ENCODE measurements at places on chromosomes 4 and X.

- DNase-seq: peak; percentile 22
Measured at GRCh38 chrX:20267931-20268701, 1.4 kb upstream of the RPS6KA3 start.

GRCh38 chr4:121517241-121517640 is 136.4 kb upstream of the QRFPR start:
- DNase-seq: no peak

DNA sequence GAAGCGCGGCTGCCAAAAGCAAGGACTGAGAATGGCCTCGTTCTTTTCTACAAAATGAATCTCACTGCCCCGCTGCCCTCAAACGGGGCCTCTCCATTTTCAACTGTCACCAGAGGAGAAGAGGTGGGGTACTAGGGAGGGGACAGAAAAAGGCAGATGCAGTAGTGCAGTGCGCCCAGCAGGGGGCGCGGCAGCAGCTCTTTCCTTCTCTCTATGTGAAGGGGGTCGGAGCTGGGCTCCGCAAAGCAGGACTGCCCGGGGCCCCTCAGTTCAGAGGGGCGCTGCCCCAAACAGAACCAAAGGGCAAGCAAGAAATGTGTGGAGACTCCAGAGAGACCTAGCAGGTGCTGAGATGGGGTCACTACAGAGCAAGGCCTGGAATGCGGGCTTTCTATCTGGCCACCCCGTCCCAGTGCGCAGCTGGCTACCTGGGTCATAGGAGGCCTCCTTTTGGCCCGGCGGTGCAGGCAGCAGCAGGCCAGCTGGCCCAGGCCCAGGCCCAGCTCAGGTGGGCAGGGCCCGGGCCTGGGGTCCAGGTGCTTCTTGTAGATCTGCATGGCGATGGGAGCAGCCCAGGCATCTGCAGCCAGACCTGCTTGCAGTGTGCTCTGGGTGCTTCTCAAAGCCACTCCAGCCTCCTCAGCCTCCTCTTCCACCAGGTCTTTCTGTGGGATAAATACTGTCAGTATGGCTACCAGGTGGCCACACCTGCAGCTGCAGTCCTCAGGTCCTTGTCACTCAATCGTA is 5.9 kb downstream of the IRAK1 start:
- peak; percentile 47 for DNase-seq

GRCh38 chr4:8013976-8014726 is 74.5 kb upstream of the AFAP1 start:
- DNase-seq: no peak

GRCh38 chr4:88752754-88753153 is 55.1 kb upstream of the NAP1L5 start:
- DNase-seq: no peak

- DNase-seq: no peak
Measured at GRCh38 chrX:154138857-154139256, 5.2 kb upstream of the OPN1LW start.

DNA sequence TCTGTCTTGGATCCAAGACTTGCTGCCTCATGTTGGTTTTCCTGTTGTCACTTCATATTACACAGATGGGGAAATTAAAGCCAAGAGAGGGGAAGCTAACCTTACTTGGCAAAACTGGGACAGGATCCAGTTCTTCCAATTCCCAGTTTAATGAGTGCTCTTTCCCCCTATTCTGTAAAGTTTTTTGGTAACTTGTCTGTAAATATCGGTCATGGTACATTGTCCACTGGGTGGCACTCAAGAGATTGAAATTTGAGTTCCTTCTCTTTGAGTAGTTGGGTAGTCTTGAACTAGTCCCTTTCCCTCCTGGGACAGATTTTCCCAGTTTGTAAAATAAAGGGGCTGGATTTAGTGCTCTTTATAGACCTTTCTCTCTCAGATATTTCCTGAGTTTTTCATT is 12.4 kb upstream of the EOLA2 start:
- DNase-seq: no peak

GRCh38 chr4:44558031-44558605 is 93.3 kb downstream of the YIPF7 start:
- DNase-seq: no peak

DNA sequence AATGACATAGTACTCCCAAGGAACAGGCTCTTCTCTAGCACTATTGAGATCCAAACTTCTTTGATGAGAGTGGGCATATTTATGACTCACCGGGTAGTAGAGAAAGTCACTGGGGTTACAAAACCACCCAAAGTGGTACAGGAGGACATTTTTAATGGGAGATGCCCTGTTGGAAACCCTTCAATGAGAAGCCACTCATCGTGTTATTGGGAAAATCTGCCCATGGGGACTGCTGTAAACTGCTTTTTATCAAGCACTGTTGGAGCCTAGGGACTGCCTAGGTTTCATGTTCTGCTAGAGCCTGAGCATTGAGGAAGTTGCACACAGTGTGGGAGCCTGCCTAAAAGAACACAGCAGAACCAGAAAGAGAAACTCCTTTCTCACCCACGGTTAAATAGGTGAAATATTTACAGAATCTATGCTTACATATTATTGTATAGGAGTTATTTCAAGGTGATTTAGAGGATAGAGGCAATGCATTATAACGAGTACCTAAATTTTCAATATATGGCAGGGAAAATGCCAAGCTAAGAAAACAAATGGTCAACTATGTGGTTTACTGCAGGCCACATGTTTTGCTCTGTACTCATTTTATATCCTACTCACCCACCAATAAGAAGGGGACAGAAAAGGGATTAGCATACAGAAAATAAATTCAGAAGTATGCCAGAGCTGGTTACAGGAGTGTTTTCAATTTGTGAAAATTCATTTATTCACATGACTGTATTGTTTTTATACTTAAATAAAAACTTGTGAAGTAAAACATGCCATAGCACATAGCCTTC is 559.1 kb downstream of the FSTL5 start:
- DNase-seq: no peak

DNA sequence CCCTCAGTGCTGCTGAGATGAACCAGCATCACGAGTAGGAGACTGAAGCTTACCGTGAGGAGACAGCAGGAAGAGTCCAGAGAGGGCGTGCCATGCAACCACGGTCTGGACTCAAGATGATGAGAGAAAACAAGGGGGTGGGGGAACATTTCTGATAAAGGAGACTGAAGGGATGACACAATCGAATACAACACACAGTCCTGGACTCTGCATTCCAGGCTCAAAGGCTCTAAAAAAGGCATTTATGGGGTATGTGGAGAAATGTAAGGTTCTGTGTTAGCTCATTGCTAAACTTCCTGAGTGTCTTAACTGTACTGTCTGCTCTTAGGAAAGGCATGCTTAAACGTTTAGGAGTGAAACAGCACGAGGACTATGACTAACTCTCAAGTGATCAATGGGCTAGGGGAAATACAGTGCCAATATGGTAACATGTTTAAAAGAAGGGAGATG is 20.6 kb upstream of the IRAK1 start:
- no peak for DNase-seq

DNA sequence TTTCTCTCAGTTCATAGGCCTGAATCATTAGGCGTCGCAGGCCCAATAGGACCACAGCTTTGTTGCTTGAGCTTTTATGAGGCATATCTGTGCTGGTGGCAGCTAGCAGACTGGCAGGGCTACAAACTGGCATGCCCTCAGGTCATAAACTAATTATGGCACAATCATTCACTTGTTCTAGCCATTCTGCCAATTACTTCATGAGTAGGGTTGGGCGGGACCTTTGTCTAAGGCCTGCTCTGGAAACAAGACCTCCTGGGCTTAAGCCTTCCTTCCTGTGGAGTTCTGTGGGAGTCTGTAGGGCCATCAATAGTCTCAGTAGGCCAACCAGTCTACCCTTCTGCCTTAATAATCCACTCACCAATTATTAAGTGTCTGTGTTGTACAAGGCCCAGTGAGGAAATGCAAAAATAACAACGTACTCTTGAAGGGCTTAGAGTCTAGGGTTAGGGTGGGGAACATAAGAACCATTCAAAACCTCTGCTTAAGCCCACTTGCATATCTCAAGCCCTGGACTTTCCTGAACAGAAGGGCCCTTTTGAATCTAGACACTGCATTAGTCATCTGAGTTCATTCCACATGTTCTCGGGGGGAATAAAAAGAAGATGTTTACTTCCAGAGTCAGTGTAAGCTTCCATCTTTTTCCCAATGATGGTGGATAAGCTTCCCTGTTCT is 44.5 kb downstream of the SHROOM4 start:
- DNase-seq: no peak

- DNase-seq: no peak
Measured at GRCh38 chr4:27577951-27578350, 717.3 kb downstream of the STIM2 start.

GRCh38 chr4:96052827-96053226 is 212.9 kb downstream of the PDHA2 start:
- DNase-seq: no peak

DNA sequence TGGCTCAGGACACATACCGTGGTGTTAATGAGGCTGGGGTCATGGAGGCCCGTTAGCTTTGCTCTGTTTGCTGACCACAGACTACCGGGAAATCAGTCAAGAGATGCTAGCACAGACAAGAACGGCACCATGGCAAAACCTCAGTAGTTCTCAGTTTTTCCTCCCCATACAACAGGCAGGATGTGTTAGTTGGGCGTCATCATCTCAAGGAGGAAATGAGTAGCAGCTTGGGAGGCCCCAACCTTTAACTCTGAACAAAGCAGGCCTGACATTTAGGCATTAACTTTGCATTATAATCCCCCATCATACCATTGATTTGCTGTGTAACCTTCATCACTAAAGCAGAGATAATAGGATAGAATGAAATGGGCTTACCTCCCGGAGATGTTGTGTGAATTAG is 714.2 kb downstream of the RPA4 start:
- no peak for DNase-seq

DNA sequence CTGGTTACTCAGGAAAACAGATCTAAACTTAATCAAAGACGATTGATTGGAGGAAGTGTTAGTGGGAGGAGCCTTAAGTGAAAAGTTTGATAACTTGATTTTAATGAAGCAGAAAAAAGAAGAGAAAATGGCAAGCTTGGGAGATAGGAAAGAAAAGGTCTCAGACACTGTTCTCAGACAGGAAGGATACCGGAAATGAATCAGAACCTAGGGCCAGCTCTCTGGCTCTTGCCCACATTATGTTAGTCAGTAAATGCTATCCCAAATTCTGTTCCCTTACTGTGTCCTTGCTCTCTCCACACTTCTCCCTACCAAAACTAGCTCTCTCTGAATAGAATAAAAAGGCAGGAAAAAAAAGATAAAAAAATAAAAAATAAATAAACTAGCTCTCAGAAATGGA is 48.6 kb upstream of the TMEM164 start:
- no peak for DNase-seq

DNA sequence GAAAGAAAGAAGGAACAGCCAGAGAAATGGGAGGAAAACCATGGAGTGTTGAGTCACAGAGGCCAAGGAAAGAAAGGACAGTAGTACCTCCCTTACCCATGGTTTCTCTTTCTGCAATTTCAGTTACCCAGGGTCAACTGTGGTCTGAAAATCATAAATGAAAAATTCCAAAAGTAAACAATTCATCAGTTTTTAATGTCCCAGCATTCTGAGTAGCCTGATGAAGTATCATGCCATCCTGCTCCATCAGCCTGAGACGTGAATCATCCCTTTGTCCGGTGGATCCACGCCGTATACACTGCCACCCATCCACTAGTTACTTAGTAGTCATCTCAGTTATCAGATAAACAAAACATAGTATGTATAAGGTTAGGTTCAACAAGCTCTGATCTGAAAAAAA is 114.2 kb downstream of the COMMD8 start:
- DNase-seq: no peak

- DNase-seq: no peak
Measured at GRCh38 chrX:41025926-41026701, 59.1 kb upstream of the USP9X start.

- peak; percentile 33 for DNase-seq
Measured at GRCh38 chr4:95293014-95293413, 255.8 kb downstream of the UNC5C start.

DNA sequence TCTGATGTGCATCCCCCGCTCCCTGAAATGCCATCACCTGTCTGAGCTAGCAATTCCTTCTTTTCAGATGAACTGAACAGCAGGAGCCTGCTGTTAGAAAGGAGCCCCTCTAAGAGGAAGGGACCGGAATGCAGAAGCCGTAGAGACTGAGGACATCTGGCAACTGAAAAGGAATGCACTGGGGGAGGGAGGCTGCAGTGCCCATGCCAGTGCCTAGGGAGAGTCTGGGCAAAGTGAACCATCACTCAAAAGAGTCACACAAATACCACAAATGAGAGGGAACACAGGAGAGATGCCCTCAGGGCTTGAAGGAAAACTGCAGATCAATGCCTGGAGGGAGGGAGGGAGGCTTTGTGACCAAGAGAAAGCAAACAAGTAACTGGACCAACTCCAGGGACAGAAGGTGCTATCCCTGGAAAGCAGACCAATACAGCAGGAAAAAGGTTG is 93.9 kb upstream of the CBR4 start:
- no peak for DNase-seq

DNA sequence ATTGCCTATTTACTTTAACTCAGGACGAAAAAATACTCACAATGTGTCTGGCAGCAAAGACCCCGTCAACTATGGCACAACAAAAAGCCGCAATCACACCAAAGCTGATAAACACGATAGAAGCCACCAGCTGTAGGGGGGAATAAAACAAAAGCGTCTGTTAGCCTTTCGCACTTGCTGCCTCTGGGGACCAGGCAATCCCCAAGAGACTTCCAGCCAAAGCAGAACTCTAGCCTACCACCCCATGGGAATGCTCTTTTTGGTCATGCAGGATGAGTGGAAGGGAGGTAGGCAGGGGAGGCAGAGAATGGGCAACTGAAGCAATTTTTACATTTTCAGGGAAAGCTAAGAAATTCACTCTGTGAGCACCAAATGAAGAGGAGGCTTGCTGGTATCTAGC is 20.1 kb downstream of the TMEM255A start:
- DNase-seq: no peak

DNA sequence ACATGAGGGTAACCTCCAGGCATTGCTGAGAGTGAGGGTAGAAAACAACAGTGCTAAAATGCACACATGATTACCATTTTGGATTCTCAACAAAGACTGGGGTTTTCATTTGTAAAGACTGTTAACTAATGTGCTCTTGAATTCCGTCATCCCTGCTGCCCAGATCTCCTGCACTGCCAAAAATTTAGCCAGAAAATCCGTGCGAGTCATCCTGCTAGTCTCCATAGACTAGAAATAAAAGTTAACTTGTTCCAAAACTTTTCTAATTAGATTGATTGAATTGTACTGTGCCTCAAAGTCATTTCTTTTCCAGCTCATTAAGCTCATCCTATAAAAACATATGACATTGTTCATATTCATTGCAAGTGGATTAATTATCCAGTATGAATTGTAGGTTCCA is 99.8 kb downstream of the ARSF start:
- no peak for DNase-seq

DNA sequence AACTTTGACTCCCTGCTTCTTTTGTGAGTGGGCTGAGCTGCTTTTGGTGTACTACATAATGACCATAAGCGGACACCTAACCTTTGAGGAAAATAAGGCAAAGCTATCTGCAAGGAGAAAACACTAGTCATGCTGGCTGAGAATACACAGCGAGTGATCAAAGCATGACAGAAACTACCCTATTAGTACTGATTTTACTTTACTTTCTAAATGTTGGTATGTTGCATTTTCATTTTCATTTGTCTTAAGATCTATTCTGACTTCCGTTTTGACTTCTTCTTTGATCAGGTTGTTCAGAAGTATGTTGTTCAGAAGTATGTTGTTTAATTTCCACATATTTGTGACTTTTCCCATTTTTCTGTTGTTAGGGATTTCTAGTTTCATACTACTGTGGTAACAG is 361.1 kb downstream of the TRAM1L1 start:
- DNase-seq: no peak

Measured in naive thymus-derived CD4-positive, alpha-beta T cell (primary cell).